ENCODE measurements at places on chromosomes 5 and 9.

DNA sequence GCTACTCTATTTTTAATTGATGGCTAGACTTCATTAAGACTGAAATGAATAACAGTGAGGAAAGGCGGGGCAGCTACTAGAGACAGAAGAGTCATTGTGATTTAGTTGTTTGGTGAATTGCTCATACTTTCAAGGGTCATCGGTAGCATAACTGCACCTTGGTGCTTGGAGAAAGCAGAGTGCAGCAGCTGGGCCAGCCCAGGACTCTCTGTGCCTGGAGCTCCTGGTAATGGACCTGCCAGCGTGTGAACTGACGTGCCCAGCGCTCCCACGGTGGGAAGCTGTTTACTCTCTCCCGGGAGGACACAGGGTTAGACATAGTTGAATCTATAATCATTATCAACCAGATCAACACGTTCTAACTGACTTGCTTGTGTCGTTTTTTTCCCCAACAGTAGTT is 42.9 kb downstream of the LURAP1L start:
- DNase-seq: no peak

- no peak for DNase-seq
Measured at GRCh38 chr9:131227112-131227958, 49.0 kb downstream of the FAM78A start.

GRCh38 chr9:123000371-123001068 is 32.9 kb upstream of the GPR21 start:
- DNase-seq: no peak

DNA sequence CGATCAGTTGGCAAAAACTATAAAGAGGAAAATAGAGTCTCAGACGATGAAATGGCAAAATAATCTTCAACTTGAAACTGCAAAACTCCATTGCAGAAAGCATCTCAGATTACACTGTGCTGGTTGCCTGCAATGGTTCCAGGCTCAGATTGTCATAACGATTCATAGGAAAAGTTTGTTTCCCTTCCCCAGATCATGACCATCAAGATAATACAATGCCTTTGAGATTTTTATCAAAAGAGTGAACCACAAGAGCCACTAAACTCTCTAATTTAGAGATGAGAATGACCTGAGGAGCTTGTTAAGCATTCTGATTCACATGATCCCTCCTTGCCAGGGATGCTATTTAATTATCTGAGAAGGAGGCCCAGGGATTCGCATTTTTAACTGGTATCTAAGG is 52.6 kb upstream of the ITGA1 start:
- DNase-seq: no peak

DNA sequence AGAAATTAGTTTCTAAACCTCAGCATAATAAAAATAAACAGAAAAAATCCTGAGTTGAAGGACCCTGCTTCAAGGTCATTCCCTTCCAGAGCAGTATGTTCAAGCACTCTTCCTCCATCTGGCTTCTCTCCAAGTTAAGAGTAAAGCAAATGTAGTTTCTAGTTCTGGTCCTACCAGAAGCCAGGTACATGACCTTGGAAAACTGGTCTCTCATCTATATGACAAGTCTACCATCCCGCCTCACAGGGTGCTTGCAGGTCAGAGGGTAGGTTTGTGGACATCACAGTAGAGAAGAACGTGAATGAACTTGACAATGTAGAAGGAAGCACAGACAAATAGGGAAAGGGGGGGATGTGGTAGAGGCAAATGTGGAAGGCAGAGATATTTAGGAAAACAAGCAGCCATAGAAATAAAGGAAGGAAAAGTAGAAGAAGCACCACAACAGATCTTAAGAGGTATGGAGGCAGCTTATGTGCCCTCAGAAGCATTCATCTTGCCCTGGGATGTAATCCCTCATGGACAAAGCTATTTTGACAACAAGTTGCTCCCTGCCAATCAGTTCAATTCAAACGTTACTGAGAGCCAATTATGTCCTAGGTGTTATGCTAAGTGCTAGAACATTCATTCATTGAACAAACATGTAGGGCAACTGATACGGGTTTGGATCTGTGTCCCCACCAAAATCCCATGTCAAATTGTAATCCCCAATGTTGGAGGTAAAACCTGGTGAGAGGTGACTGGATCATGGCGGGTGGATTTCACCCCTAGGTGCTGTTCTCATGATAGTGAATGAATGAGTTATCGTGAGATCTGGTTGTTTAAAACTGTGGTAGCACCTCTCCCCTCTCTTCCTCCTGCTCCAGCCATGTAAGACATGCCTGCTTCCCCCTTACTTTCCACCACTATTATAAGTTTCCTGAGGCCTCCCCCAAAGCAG is 23.7 kb upstream of the CTNNAL1 start:
- no peak for DNase-seq

DNA sequence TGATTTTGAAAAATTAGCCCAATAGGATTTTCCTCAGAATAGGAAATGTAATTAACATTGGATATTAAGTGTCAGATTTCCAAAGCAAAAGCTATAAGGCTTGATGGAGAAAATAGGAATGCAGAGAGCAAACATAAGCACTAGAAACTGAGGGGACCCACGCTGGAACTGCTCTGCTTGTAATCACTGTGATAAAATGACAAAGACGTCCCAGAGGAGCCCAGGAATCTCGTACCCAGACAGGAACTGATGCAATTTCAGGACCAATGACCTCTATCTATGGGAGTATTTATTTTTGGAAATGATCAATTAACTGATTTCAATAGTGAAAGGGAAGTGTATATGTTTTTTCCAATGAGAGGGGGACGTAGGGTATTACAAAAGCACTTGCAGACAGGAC is 714.5 kb upstream of the WWC1 start:
- DNase-seq: no peak

DNA sequence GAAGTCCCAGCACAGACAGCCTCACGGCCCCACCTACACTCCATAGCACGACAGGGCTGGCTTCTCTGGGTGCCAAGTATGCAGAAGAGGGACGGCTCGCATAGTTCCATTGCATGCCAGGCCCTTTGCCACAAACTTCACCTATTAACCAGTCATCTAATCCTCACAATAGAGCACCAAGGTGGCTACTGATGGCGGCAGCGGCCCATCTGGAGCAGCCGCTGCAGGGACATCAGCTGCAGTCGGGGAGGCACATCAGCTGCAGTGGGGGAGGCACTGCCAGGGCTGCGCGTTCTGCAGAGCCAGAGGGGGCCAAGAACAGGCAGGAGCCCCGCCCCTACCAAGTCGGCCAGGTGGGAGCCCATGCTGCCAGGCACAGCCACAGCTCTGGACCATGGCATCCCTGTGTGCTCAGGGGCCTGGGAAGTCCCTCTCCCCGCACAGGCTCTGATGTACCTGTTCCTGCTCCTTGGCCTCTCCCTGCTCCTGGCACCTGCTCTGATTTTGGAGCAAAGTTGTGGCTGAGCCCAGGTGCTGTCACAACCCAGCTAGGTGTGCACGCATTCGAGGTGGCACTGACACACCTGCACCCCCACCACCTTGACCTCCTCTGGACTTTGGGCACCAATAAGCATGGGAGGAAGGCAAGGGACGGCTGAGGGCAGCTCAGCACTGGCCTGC is 61.5 kb upstream of the SYNPO start:
- DNase-seq: no peak

- peak; percentile 82 for DNase-seq
Measured at GRCh38 chr9:1018121-1018520, 32.0 kb upstream of the DMRT2 start.

DNA sequence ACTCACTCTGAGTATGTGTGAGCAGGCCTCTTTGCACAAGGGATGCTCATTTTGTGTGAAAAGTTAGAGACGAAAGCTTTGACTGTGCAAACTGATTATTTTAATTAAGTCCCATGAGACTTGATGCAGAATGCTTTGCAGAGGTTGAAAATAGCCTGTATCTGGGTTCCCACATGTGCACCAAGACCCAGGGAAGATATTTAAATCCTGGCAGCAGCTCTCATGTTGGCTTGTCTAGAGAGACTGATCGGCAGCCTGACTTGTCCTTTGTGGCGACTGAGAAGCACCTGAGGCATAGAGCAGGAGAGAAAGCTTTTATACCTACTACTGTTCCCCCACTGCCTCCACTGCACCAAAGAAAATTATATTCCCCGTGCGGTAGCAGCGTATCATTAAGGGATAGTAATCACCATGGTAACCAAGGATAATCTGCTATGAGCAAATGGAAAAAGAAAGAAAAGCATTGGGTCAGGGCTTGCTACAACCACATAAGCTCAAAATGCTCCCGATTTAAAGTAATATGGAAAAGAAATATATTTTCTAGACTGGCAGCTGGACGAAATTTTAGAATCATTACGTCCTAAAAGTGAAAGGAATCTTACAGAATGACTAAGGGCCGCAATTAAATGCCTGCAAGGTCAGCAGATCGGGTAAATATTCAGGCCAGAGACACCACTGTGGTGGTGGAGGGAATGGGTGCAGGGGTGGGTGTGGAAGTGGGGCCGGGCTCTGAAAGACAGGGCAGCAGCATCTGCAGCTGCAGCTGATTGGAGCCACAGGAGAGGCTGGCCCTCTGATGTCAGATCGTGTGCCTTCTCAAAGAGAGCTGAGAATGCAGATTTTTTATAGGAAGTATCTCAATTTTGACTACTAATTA is 135.3 kb upstream of the EPB41L4A start:
- DNase-seq: no peak

- no peak for DNase-seq
Measured at GRCh38 chr9:9563817-9564216, 1049.0 kb downstream of the PTPRD start.

DNA sequence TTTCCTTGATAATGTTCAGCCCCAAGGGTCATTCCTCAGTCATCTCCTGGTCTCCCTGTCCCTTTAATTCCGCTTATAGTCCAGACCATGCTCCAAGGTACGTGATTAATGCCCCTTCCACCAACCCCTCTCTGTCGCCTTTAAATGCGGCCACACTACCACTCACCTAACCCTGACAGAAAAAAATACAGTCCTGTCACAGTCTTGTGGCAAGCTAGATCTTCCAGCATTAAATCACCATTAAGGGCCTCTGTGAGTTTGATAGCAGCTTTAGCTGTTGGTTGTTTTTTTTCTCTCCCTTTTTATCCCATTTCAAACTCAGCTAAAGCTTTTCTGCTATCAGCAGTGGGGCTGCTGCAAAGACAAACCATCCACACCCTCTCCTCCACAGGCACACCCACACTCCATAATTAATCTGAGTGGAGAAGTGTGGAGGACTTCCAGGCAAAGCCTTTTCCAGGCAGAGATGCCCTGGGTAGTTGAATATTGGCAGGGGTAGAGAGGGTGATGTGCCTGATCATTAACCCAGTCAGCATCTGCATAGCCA is 522.7 kb upstream of the CLINT1 start:
- DNase-seq: no peak

DNA sequence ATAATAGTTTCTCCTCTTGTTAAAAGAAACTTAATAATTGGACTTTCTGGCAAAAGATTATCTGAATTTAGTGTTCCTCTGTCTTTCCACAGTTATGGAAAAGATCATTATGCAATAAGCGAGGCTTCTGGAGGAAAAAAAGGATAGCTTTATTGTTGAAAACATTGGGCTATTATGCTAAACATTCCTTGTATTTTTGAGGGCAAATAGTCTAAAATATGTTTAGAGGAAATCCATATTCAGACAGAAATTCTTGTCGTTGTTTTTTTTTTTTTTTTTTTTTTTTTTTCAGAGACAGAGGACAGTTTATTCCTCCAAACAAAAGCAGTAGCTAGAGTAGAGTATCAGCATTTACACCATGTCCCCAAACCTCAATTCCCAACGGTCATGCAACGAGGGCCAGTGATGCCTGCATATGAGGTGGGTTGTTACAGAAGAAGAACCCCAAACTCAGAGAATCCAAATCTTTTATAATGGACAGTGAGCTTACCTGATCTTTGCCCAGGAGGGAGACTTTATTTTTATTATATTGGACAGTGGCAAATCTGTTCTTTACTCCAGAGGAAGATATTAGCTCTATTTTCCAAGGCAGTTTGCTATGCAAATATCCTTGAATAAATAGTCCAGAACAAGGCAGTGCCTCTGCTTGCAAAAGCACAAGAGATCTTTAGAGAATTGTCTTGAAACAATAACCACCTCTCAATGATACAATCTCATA is 48.4 kb upstream of the CDK5RAP2 start:
- DNase-seq: no peak

- no peak for DNase-seq
Measured at GRCh38 chr5:68283766-68284165, 68.2 kb downstream of the PIK3R1 start.

DNA sequence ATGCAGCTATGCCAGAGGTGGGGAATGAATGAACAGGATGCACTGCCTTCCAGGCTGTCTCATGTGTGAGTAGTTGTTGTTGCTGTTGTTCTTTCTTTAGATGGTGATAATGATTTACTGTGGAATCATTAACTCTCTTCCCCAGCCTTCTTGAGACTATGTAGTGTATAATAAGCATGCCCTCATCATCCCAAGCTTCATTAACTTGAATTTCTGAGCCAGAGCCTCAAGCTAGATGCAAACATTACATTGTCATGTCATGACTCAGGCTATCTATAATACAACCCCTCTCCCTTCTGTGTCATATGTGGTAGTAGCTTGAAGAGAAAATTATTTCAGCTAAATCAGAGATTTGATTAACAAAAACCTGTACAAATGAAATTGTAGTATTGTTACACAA is 10.0 kb upstream of the ADAMTSL1 start:
- DNase-seq: no peak

DNA sequence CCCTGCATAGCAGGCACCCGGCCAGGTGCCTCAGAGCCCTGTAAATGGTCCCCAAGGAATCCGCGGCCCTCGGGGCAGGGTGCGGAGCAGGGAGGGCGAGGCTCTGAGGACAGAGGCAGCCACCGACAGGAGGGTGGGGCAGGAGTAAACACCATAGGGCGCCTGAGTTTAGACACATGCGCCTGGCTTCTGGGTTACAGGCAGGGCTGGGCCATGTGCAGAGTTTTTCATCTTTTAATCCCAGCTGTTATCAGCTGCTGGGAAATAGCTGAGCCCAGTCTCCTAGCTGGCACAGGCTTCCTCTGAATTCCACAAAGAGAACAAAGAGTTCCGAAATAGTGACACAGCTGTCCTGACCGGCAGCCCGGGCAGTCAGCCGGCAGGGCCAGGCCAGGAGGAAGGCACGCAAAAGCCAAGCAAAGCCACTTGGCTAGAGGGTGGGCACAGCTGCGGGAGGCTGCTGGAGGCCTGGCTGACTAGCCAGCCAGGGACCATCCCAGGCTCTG is 98.9 kb upstream of the PHYKPL start:
- no peak for DNase-seq

DNA sequence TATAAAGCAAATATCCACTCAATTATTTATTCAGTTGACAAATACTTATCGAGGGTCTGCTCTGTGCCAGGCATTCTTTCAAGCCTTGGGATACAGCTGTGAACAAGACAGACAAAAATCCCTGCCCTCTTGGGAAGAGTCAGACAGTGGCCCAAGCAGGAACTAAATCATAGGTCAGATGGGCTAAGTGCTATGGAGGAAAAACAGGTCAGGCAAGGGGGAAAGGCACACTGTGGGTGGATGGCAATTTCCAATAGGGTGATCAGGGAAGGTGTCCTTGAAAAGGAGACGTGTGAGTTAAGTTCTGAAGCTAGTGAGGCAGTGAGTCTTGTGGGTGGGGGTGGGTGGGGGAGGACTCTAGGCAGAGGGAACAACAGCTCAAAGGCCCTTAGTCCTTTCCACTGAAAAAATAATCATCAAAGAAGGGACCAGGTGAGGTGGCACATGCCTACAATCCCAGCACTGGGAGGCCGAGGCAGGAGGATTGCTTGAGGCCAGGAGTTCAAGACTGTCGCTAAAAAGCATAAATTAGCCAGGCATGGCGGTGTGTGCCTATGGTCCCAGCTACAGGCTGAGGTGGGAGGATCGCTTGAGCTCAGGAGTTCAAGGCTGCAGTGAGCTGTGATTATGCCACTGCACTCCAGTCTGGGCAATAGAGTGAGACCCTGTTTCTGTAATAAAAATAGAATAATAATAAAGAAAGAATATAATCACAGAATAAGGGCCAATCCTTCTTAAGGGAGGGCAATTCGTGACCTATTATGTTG is 95.2 kb upstream of the CPEB4 start:
- no peak for DNase-seq

GRCh38 chr9:137490532-137491186 is 31.5 kb upstream of the NSMF start:
- DNase-seq: no peak

Data from hematopoietic multipotent progenitor cell treated with erythropoietin and hydrocortisone succinate and interleukin-3 and kit ligand, for 4 days (in vitro differentiated cells).